ENCODE measurements at places on chromosomes 16 and 17.

- DNase-seq, result no peak
Observed at GRCh38 chr16:83301971-83302370, 505.8 kb upstream of the HSBP1 start.

DNA sequence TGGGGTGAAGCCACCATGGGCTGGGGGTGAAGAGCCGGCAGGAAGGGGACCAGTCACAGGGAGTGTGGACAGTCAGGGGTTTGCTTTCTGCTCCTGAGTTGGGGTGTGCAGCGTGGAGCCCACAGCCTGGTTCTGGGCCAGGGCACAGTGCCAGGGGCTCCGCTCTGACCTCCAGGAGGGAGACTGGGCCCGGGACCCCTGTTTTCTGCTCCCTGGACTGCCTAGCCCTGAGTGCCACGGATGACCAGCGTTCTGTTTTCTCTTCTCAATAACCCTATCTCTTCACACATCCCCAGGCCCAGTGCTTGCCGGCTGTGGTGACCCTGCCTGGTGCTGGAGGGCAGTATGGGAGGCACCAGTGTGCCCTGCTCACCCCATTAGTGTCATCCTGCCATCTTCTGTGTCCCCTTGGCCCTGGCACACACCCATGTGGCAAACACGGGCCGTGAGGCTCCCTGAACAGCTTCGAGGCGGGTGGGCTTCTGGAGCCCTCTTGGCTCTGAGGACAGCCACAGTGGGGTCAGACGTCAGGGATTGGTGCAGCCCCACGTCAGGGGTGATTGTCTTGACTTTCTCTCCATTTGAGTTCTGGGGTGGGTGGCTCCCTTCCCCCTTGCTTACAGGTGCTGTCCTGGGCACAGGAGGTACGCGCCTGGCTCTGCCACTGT is 1.1 kb downstream of the CEMP1 start:
- no peak for DNase-seq

DNA sequence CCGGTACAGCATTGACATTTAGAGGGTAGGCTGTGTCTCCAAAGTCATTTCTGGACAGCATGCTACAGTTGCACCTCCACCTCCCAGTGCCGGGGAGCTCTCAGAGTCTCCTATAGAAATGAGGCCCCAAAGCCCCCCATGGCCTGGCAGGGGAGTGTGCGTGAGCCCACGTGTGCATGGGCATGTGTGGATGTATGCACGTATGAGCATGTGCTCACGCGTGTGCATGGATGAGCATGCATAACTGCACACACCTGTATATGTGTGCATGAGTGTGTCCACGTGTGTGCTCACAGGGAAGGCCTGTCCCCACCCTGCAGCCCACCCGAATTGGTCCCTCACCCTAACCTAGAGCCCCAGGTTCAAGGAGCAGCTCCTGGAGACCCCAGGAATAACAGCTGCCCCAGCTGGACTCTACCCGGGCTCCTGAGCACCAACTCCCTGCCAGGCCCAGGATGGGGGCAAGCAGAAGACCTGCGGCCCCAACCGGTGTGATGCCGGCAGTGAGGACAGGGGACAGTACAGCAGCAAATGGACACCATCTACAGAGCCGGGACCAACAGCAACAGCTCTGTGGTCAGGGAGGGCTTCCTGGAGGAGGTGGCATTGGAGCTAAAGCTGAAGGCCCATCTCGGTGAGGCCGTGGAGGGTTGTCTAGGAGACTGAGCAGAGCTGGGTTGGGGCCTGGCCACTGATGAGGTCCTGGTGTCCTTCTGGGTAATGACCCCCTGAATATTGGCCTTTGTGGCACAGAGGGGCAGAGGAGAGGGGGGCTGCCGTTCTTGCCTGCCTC is 35.1 kb downstream of the ZNF469 start:
- DNase-seq, result no peak

GRCh38 chr16:17835118-17835876 is 364.5 kb upstream of the XYLT1 start:
- no peak for DNase-seq

DNA sequence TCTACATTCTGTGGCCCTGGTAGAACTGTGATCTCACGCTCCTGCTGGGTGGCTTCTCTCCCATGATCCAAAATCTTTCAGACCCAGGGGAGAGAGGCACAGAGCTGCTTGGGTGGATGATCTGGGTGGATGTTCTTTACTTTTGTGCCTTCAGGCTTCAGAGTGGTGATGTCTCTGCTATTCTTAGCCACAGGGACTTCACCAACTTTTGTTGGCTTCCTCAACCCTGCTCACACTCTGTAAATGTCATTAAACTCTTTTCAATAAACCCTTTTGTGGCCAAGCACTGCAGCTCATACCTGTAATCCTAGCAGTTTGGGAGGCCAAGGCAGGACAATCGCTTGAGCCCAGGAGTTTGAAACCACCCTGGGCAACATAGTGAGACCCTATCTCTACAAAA is 7.6 kb downstream of the CLEC10A start:
- DNase-seq, result no peak

GRCh38 chr17:65987988-65988387 is 203.9 kb downstream of the CEP112 start:
- no peak for DNase-seq

- DNase-seq, result no peak
Observed at GRCh38 chr17:28216052-28216451, 102.9 kb upstream of the TMEM97 start.

DNA sequence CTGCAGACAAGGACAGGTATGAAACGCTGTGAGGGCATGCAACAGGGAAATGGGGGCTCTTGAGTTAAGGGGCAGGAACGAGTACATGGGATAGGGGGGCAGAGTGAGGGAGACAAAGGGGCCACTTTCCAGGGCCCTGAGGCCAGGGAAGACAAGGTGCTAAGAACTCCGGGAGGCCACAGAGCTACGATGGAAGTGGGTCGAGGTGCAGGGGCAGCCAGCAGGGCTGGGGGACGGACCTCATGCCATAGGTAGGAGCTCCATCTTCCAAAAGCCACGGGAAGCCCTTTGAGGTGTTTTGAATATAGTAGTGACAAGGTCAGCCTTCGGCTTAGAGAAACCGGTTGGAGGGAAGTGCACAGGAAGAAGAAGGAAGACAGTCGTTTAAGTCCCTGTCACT is 35.6 kb downstream of the RBFOX3 start:
- no peak for DNase-seq

DNA sequence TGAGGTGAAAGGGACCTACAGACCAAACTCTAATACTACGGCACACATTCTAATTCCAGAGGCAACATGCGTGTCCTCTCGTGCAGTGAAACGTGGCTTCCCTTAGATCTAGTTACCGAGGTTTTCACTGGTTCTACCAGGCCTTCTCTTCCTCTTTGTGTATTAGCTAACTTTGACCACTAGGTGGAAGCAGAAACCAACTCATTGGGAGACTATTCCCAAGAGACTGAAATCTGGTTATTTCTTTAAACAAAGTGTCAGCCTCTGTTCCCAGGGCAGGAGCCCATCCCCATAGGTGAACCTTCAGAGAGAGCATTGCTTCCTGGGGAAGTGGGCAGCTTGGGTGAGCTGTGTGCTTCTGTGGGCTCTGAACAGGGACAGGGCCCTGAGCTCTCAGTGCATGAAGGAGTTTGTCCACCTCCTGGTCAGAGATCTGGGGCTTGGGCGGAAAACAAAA is 19.7 kb upstream of the RCVRN start:
- no peak for DNase-seq

DNA sequence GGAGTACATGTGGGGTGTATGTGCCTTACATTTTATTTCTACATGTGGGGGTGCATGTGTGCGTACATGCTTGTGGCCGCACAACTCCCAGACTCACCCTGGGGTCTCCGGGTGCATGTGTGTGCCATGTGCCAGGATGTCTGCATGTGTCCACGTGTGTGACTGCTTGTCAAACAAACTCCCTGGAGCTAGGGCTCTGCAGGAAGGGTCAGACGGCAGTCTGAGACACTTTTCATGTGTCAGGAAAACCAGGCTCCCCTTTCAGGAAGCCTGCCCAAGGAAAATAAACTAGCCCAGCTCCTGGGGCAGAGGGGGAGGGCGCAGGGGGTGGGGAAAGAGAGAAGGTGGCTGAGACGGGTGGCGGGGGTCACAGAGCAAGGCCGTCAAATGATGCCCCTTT is 44.7 kb downstream of the FZD2 start:
- no peak for DNase-seq

- no peak for DNase-seq
Observed at GRCh38 chr17:51640108-51640622, 379.8 kb downstream of the UTP18 start.

GRCh38 chr17:10821054-10821453 is 16.8 kb downstream of the PIRT start:
- DNase-seq, result no peak

- DNase-seq, result peak; percentile 87
Observed at GRCh38 chr17:44137891-44138709, 3.6 kb upstream of the HROB start.

DNA sequence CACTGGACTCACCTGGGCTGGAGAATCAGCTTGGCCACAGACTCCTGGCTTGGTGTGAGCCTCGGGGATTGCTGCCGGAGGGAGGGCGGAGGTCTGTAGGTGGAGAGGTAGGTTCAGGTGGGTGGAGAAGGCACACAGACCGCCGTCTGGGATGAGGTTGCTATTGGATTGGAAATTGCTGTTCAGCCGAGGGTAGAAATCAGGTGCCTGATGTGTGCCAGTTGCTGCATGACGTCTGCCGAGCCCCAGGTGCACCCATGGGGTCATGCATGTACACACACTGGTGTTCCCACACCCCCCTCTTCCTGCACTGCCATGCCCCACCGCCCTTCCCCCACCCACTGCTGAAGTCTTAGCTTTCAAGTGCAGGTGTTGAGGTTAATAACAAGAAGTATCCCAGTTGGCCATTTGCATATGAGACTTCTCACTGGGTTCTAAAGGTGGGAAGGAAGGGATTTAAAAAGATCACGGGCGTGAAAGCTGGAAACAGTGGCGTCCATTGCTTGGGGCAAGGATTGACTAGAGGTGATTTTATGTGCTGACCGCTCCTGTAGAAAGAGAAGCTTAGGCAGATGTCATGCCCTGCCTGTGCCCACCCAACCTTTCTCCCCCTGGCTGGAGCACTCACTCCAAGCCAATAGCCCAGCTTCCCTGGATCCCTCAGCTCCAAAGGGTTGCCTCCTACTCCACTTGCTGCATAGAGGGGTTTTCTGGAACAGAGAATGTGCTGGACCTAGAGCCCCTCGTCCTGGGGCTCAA is 193.6 kb downstream of the CCDC182 start:
- DNase-seq, result no peak

GRCh38 chr17:12229335-12229734 is 208.7 kb downstream of the MAP2K4 start:
- no peak for DNase-seq

GRCh38 chr17:9239793-9240658 is 218.7 kb downstream of the NTN1 start:
- no peak for DNase-seq

GRCh38 chr16:4233431-4233830 is 8.4 kb downstream of the SRL start:
- DNase-seq, result no peak

DNA sequence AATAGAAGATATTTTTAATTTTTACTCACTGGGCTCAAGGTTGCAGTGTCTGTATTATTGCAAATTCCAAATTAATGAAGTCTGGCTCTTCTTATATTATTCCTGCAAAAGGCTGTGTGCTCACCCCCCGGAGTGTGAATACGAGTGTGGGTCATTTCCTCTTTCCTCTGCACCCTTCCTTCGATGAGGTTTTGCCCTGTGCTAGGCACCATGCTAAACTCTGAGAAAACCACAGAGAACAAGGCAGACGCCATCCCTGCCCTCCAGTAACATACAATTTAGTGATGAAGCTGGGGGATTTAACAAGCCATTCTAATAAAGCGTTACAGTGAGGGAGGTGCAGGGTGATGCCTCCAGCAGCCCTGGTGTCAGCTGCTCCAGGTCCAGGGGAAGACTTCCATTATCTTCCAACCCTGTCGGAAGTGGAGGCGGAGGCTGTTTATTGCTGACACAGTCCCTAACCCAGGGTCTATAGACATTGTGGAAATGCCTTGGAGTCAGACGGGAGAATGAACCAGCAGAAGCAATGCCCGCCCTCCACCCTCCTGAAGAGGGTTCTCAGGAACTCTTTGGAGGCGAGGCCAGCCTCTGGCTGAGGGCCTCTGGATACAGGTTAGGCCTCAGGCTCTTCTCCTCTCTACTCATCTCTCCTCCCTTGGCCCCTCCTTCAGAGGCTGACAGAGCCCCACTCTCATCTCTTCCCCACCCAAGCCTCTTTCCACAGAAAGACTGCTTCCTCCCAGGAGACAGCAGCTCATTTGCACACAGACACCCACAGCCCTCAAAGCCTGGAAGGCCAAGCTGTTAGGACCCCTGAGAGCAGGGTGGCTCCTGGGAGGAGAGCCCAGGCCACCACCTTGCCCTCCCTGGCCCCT is 2.0 kb upstream of the ACE start:
- no peak for DNase-seq

- DNase-seq, result no peak
Observed at GRCh38 chr16:73040136-73040535, 7.8 kb downstream of the ZFHX3 start.

DNA sequence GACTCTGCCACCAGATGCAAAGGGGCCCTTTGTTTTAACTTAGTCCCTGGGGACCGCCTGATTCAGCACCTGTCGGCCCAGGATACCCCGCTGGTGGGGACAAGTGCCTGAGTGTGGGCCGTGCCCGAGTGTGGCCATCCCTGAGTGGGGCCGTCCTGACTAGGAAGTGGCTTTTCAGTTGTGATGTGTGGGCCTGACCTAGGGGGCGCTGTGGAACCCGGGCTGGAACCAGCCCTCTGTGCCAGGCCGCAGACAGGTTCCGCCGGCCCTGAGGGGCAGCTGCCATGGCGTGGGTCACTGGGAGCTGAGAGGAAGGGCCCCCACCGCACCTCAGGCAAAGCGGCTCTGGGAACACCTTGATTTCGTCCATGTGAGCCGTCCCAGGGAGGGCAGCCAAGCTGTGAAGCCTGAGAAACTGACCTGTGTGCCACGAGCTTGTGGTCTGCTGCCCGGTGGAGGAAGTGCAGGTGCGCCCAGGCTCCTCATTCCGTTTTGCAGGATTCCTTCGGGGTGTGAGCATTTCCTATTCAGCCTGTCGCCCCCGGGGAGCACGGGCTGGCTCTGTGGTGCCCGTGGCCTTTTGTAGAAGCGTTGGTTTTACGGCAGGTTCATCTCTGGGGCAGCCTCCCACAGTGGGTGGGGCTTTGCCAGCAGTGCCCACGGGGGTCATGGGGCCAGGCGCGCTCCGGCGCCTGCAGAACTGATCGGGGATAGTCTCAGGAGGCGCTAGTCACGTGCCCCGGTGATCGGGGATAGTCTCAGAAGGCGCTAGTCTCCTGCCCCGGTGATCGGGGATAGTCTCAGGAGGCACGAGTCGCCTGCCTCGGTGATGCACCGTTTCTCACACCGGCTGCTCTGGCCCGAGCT is 5.3 kb downstream of the RPL13 start:
- peak; percentile 30 for DNase-seq

DNA sequence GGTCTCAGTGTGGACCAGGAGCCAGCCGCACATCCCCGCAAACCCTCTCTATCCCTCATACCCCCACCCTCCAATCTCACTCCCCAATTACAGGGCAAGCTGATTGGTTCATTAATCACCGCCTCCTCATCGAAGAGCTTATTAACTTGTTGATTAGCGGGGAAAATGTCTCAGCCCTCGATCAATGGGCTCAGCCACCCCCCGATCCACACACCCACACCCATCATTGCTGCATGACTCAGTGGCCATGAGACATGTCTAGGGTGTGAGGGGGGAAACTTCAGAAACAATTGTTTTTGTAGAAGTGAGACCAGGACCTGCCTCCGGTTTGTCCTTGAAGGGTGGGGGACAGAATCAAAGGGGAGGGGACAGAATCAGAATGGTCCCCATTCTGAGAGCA is 2.5 kb upstream of the PYY start:
- DNase-seq, result no peak

GRCh38 chr16:54934481-54935265 is 4.0 kb downstream of the IRX5 start:
- no peak for DNase-seq
